ENCODE measurements at places on chromosomes 6 and 20.

DNA sequence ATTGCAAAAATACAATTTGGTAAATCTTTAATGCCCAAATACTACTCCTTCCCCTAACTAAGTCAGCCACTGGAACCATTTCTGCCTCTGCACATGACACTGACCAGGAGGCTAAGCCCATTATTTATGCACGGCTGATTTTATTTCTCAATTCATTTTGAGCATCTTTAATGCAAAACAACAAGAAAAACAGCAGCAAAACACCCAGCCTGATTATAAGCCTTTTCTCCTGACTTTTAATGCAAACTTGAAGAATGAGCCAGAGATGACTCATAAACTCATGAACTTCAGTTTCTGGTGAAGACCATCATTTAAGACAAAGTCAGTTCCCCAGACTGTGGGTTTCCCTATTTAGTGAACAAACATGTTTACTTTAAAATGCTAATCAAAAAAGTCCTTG lies 51.6 kb downstream of the CYP24A1 start:
- no peak for DNase-seq

DNA sequence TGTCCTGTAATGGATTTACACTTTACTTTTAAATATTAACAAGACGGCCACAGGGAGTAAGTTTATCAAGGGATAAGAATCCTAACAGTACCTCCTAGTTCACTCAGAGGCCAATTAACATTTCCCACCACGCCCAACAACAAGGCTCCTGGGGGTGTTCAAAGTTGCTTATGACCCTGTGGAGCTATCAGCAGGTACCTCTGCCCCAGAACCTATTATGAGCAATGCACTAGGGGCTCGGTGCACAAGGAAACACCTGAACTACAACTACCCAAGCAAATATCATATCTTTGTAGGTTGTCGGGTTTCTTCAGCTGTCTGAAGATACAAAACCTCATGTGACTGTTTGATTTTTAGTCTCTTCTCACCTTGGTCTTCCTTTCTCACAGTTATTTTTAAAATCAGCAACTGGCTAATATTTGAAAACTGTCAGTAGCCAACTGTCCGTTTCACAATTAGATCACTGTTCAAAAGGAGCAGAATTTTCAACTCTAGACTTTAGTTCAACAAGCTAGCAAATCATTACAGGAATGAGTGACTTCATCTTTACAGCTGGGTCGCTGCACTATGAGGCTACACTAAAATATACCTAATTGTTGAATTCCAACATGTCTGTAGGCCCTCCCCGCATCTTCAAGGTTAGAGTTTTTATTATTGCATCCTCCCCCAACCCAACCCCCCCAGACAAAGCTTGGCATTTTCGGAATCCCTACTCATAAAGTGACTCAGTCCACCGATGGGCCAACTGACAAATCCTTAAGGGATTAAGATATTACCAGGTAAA lies 38.1 kb downstream of the B4GALT5 start:
- no peak for DNase-seq

DNA sequence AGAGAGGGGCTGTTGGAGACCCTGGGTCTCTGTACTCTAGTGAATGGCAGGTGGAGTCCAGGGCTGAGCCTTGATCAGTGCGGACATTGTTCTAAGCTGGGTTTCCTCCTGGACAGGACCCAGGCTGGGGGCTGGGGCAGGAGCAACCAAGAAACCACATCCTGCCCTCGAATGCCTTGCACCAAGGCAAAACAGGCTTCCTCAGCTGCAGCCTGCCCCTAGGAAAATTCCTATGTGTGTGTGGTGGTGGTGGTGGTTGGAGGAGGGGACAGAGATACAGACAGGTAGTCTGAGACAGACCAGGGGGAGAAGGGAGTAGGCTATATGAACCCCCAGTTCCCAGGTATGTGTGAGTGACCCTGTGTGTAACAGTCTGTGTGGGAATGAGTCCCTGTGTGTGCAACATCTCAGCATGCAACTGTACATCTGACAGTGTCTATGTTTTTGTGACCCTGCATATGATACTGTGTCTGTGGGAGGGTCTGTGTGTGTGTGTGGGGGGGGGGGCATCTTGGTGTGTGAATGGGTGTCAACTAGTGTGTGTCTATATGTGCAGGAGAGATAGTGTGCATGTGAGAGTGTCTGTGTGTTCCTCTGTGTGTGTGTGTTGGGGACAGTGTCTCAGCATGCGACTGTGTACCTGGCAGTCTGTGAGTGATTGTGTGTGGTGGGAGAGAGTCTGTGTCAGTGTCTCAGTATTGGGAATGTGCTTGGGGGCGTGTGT lies 3.0 kb downstream of the GLP1R start:
- no peak for DNase-seq

DNA sequence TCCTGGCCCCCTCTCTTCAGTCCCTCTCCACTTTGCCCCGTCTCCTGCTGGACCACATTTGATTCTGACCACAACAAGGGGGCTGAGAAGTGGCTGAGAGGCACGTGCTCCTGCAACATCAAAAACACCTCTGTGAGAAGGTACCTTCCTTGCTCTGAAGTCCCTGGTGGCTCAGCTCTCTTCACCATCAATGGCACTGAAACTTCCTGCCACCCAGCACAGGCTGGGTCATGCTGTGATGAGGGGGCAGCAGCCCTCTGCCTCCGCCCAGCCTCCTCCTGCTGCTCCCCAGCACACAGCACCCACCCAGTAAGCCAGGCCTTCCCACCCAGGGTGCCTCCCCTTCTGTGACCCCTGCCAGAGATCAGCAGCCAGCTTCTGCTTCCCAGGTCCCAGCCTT lies 10.3 kb downstream of the ZMYND8 start:
- DNase-seq, result no peak

GRCh38 chr6:34332251-34333198 lies 59.9 kb downstream of the NUDT3 start:
- DNase-seq, result no peak

DNA sequence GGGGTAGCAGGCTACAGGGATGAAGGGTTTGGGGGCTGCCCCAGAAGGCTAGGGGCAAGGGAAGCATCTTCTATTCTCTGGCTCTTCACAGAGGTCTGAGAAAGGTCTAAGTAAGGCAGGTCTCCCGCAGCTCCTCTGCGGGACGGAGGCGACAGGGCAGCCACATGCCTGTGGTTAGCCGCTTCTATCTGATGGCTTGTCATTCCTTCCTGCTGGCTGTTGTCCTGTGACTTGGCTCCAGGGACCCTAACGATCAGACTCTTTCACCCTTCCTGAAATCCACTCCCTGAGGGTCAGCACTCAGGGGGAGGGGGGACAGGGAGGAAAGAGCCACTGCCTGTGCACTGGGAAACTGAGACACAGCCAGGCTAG lies 673 bp downstream of the CST7 start:
- peak; percentile 74 for DNase-seq
